Central memory CD4-positive, alpha-beta T cell (primary cell): ENCODE measurements at places on chromosomes 1 and 21.

DNA sequence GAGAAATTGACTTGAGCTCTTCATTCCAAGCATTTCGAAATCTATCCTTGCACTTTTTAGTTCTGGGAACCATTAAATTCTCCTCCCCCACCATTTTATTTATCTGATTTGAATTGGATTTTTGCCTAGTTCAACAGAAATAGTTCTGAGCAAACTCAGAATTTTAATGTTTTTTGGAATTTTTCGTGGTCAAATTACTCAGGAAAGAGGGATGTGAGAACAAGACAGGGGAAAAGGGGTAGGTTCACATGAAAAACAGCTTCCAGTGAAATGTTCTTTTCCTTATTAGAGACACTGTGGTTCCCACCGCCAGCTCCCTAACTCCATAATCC is 5.7 kb upstream of the ZNF697 start:
- no peak for DNase-seq

- DNase-seq = no peak
Measured at GRCh38 chr21:45105906-45106485, 31.6 kb downstream of the ADARB1 start.

GRCh38 chr1:202697038-202697437 is 13.2 kb downstream of the SYT2 start:
- no peak for DNase-seq

GRCh38 chr1:208059409-208060001 is 148.6 kb upstream of the CD34 start:
- DNase-seq = no peak

DNA sequence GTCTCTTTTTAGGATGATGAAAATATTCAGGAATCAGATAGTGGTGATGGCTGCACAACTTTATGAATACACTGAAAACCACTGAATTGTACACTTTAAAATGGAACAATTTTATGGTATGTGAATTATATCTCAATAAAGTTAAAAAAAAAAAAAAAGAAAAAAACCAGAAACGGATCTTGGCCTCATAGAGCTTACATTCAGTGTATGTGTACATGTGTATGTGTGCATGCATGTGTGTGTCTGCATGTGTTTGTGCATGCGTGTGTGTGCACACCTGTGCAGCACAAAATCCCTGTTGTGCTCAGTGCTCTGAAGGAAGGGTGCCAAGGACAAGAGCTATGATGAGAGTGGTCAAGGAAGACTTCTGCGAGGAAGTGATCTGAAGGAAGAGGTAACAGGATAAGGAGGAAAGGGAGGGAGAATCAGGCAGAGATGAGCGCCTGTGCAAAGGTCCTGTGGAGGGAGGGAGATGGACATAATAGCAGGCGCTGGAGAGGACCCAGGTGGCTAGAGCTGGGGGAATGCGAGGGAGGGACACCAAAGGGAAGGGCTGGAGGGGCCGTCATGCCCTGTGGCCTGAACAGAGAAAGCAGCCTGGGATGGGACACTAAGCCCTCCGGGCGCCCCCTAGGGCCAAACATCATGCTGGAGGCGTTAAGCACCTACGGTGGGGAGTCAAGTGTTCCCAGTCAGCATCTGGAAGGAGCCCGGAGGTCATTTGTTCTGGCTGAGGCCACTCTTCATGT is 25.2 kb downstream of the NKAIN1 start:
- no peak for DNase-seq

DNA sequence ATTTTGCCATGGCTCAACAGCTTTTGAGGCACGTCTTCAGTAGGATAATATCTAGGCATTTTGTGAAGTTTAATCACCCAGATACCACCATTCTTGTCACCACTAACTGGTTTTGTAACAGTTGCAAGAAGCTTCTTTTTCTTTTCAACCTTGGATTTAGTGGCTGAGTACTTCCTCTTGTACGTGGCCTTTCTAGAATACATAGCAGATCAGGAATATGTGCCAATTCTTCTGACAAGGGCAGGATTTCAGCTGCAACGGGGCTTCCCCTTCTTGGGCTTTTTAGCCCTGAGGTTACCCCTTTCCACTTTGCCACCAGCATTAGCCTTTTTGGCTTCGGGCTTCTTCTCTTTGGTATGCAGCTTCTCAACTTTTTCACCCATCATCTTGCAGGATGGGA is 79.3 kb upstream of the WARS2 start:
- DNase-seq = no peak

- no peak for DNase-seq
Measured at GRCh38 chr1:81662913-81663526, 137.7 kb upstream of the ADGRL2 start.

GRCh38 chr1:76933847-76934815 is 66.9 kb downstream of the ST6GALNAC5 start:
- no peak for DNase-seq

DNA sequence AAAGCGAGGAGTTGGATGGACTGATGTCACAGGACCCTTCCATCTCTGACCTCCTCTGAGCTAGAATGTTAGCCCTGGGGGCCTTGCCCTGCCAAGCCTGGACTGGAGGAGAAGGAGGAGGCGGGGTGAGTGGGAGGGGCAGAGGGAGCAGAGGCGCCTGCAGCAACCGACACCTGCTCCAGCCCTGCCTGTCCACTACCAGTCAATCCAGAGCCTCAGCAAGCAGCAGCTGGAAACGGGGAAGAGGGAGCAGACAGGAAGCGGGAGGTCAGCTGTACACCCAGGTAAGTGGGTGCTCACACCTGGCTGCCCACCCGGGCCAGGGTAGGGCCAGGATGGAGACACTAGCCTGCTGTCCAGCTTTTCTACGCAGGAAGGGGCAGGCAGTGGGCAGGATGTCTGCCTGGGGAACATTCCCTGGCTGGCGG is at the start of gene IGFN1:
Gene IGFN1, plus strand, starts transcription at position 201 of the 428 bp plus-strand sequence. CDS start 2,470 bp downstream, outside the sequence.
- DNase-seq = no peak
